Upper lobe of left lung (tissue), 6 donors: ENCODE measurements at places on chromosomes 4 and X.

DNA sequence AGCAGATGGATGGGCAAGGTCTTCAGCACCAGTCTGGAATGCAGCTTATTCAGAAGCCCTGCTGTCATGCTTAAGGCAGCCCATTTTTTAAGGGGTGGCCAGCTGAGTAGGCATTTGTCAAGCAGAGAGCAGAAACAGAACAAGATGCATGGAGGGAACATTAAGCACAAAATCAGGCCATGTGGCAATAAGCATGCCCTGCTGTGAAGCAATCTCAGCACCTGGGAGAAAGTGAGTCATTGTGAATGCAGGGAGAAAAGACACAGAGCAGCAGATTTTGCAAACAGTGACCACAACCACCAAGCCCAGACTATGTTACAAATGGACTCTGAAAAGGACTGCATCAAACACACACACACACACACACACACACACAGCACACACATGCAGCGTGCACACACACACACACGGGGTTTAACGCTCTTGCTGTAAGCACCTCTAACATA lies 94.1 kb upstream of the GALNT7 start:
- DNase-seq, result no peak

DNA sequence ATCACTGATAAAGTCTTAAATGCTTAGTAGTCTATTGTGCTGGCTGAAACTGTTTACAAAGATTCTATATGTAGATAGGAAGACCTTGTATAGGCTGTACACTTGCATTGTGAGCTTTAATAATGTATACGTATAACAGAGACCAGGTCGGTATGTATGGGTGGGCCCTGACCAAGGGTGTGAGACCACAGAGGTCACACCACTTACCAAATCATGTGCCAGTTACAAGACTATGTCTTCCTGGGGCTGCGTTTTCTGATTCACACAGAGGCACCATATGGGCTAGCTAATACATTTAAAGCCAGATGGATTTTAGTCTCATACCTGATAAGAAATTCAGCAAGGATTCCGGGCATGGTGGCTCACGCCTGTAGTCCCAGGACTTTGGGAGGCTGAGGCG lies 8.8 kb downstream of the DIAPH2 start:
- DNase-seq, result no peak

GRCh38 chr4:88818631-88819470 lies 121.2 kb upstream of the NAP1L5 start:
- peak; percentile 60 for DNase-seq

GRCh38 chr4:142164767-142165500 lies 528.6 kb downstream of the IL15 start:
- no peak for DNase-seq

DNA sequence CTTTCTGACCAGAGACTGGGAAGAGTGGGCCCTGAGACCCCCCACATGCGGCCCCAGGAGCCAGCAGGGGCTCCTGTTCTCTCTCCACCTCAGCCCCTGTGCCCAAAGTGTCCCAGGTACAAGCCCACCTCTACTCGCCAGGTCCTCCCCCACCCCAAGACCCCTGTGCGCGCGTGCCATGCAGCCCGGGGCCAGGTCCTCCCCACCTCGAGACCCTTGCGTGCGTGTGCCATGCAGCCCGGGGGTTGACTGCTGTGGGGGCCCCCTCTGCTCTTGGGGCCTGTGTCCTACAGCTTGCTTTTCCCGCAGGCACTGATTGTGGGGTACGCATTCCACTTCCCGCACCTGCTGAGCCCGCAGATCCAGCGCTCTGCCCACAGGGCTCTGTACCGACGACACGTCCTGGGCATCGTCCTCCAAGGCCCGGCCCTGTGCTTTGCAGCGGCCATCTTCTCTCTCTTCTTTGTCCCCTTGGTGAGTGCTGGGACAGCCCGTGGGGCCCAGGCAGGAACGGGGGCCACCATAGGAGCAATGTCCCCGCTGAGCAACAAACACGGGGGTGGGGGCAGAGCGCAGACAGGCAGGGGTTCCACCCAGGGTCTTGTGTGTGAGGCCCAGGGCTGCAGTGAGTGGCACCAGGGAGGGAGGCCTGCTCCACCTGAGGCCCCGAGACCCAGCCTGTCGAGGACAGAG lies 20.3 kb downstream of the DGKQ start:
- peak; percentile 16 for DNase-seq

DNA sequence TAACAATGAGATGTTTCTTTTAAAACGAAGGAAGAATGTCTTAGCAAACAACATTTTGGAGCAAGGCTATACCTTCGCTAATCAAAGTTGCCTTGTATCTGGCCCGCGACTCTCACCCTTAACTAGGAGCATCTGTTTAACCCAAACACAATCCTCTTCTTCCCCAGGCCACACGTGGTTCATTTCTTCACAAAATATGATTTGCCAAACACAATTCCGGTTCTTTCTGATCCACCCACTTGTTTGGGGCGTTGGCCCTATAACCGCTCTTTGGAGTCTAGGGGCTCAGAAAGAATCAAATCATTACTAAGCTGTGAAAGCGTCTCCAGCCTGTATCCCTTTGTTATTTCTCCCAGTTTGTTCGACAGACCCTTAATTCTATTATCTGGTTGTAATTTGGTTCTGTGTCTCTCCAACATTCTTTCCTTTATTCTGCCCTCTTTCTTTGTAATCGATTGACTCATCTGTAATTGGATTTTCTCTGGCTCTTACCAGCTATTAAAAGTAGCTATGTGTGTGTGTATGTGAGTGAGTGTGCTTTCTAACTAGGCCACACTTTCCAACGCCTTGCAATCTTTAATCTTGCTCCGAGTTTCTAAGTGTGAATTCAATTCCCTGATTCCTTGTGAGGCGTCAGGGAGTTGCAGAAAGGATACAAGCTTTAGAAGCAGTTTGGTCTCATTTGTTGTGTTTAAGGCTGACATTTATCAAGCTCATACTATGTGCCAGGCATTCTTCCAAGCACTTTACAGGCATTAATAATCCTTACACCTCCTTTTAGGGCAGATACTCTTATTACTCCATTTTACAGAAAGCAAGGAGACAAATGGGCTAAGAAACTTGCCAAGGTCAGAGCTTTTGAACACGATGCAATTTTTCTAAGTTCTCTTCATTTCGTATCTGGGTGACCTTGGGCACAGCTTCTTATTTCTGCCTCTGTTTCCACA lies 138.6 kb upstream of the CPEB2 start:
- no peak for DNase-seq

- DNase-seq, result no peak
Measured at GRCh38 chr4:41213625-41214135, 662 bp downstream of the APBB2 start.

GRCh38 chr4:185534866-185535611 lies at the start of gene PDLIM3:
Gene PDLIM3 (minus strand): TSS chr4:185535507. CDS start chr4:185535434, 73 bp downstream.
- peak; percentile 93 for DNase-seq

DNA sequence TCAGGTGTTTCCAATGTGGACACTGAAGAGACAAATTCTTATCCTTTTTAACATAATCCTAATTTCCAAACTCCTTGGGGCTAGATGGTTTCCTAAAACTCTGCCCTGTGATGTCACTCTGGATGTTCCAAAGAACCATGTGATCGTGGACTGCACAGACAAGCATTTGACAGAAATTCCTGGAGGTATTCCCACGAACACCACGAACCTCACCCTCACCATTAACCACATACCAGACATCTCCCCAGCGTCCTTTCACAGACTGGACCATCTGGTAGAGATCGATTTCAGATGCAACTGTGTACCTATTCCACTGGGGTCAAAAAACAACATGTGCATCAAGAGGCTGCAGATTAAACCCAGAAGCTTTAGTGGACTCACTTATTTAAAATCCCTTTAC lies 18.6 kb downstream of the TLR7 start:
- no peak for DNase-seq

DNA sequence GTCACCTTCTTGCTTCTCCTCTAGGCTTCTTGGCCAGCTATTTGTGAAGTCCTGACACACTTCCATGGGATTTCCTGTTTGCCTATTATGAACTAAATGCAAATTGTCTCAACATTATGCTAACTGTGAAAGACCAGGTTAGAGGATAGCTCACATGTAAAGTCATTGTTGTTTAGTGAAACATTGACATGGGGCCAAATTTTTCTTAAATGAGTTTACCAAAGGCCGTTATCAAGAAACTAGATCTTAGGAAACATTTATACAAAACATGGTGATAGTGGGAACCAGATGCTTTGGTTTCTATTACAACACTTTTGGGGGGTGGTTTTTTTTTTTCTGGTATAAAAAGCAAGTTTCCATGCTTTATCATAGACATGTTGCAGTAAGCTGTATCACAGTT lies 466.8 kb upstream of the FAM241A start:
- DNase-seq, result no peak
